CD4-positive, alpha-beta T cell treated with Interferon alpha-2 for 1 hour (primary cell): ENCODE measurements at places on chromosomes 13 and 19.
A peak's percentile ranks its signal among the peaks of the same experiment; 100 is the strongest.

DNA sequence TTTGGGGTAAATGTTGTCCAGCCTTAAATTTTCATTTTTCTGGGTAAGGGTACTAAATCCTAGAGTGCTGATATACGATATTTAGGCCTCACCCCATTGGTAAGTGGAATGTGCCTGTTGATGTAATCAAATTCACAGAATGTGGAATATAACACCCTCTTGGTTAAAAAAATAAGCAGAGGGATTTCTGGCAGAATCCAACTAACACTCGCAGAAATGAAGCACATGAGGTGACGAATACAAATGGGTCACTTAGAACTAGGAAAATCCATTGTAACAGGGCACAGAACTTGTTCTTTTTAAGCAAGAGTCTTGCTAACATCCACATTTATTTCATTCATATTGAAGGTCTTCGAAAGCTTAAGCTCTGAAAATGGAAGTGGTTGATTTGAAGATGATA, 320.3 kb downstream of the SHISA2 start:
- DNase-seq, result no peak

DNA sequence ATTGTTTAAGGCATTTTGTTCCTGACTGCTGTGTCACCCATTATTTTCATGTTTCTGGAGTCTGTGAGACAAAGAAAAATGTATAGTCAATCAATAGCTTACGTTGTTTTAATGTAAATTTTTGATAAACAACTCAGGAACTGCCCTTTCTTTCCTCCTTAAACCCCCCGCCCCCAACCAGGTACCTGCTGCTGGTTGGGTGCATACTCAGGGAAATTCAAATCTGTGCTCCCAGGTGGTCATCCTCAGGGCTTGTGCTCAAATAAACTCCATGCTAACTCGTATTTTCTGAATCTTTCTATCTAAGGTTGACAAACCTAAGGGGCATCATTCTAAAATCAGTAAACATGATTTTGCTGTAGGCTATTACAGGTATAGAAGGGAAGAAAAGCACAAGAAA, 4.1 kb upstream of the CDC16 start:
- DNase-seq, result no peak

GRCh38 chr19:45293682-45294081, 29.0 kb downstream of the CKM start:
- DNase-seq, result no peak

GRCh38 chr13:112931028-112931934, 37.7 kb upstream of the MCF2L start:
- no peak for DNase-seq

- DNase-seq, result no peak
Observed at GRCh38 chr13:102680133-102680717, 14.6 kb downstream of the METTL21C start.

DNA sequence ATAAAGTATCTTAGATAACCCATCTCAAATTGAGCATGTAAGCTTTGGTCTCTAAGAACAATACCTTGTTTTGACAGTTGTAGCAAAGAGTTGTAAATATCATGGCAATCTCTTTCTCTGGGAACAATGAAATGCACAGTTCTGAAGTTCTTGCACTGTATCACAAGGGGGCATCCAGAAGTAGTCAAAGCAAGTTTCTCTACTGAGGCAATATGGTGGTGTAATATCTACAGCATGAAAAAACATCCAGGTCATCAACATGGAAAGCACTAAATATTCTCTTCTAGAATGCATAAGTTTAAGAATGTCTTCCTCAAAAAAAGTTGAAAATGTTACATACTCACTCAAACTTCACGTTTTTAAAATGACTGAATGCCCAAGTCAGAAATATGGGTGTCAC, 19.6 kb downstream of the MTMR6 start:
- no peak for DNase-seq

DNA sequence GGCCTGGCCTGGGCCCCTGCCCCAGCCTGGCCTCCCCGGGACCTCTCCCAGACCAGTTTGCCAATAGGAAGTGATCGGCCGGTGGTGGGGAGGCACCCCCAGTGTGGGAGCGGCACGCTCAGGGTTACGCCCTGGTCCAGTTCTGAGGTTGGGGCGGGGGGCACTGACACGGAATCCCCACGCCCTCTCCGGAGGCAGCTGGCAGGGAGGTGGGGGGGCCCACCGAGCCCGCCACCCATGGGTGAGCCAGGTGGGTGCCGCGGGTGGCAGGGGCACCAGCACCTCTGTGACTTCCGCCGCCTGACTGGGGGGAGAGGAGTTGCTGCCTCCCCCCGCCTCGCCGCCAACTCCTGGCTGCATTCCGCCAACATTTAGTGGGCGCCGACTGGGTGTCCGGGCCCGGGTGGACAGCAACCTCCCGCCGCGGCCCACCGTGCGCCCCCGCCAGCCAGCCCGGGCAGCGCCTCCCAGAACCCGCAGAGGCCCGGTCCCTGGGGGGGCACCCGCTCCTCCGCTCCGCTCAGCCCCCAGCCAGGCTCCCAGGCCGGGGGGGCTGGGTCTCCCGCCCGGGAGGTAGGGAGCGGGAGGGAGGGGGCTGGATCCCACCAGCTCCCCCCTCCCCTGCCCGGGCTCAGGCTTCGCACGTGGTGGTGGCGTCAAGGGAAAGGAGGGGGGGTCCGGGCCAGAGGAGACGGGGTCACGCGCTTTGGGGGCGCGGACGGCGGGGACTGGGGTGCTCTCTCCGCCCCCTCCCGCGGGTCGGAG, 2.0 kb downstream of the ZBTB7A start:
- DNase-seq, result peak; percentile 64

DNA sequence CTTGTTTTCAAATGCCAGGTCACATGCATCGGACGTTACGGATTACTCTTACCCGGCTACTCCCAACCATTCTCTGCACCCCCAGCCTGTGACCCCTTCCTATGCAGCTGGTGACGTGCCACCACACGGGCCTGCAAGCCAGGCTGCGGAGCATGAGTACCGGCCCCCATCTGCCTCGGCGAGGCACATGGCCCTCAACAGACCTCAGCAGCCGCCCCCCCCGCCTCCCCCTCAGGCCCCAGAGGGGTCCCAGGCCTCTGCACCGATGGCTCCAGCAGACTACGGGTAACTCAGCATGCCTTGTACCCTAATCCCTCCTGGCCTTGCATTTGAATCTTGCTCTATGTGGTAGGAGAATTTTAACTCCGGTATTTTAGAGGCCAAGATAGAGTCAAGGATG, 79.5 kb downstream of the GPR12 start:
- no peak for DNase-seq

DNA sequence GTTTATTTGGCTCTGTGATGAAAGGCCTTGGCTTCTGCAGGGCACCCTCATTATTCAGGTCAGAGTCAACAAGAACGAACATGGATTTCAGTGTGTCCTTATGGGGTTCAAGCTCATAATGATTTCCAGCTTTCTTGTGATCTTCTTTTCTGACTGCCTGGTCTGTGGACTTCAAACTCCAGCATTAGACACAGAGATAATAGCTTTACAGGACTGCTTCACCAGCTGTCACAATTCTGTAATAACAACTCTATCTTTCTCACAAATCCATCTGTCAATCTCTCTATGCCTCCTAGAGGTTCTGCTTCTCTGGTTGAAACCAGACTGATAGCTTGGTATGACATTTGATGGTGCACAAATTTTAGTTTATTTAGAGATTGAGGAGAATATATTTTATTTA, 13.1 kb upstream of the SLITRK6 start:
- no peak for DNase-seq
